ENCODE measurements at places on chromosomes 2 and 18. TPM values are rescaled to one million over a fixed set of nuclear protein-coding genes. Genes with fewer than 3 reads are reported as not detected.

DNA sequence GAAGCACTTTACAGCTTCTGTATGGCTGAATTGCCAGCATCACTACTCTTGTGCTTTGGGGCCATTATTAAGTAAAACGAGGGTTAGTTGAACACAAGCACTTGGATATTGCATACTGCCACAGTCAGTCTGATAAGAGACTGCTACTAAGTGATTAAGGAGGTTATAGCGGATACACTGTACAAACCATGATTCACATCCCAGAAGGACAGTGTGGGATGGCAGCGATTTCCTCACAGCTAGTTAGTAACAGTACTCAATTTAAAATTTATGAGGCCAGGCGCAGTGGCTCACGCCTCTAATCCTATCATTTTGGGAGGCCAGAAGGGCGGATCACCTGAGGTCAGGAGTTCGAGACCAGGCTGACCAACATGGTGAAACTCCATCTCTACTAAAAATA, 2.6 kb upstream of the BMPR2 start:
- DNase-seq: no peak

- DNase-seq: no peak
These were observed 115.2 kb downstream of the MBP start for GRCh38 chr18:77017355-77017754.

DNA sequence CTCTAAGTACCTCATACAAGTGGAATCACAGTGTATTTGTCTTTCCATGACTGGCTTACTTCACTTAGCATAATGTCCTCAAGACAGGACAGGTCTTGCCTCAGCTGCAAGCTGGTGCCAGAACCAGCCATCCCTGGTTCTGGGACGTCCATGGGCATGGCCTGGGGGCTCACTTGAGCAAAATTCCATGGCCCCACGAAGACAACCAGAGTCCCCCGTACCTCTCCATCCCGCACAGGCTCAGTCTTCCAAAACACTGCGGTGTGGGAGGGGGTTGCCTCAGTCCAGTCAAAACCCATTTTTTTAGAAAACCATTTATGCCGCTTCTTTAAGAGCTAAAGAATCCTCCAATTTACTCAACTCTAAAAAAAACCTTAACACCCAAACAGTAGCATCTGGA, 21.7 kb upstream of the CABLES1 start:
- no peak for DNase-seq

DNA sequence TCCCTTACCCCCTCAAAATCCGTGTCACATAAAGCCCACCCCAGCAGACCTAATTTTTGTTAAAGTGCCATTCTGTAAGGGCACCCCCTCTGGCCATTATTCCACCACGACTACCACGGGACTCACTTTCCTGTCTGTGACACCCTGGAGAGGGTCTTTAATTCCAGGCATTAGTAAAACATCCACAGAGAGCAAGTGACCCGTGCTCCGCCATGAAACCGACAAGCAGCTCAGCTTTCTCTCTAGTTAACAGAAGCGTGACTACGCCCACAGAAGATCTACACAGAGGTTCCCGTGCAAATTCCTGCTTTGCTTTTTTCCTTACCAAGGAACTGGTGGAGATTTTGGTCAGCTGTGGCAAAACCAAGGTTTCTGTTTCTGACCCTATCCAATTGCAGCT, 4.4 kb downstream of the SIGLEC15 start:
- no peak for DNase-seq

GRCh38 chr2:3398857-3399256, 19.4 kb downstream of the TRAPPC12 start:
- DNase-seq: no peak

The CD8A gene
- 0.81 TPM for total RNA-seq

The ADD2 gene
- 0.33 TPM for total RNA-seq

DNA sequence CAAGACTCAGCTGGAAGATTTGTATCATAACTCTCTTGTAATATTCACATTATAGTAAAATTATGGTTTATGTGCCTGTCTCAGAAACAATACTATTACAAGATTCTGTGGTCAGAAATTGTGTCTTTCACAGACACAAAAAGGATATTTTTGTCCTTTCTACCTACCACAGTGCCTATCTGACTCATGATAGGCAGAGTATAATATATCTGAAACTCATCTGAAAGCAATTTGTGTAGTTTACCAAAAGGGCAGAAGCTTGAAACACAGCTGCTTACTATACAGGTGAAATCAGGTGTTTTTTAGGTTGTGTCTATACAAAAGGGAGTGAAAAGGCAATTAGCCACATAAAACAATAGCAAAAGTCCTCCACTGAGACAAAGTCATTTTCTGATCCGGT, 10.9 kb downstream of the TMEM200C start:
- DNase-seq: no peak

DNA sequence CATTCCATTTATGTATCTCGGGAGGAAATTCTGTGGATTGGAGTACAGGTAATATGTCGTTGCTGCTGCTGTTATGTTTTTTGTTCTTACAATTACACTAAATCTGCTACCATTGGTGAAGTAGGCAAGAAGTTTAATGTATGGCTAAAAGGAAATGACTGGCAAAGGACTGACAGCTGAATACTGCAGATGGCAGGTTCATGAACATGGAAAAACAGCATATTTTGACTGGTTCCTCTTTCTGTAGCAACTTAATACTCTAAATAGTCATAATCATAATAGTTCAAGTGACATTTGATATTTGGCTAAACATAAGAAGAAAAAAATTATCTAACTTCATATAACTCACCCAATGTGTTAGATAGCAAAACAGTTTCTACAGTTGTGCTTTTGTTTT, 84.5 kb upstream of the PGAP1 start:
- no peak for DNase-seq

DNA sequence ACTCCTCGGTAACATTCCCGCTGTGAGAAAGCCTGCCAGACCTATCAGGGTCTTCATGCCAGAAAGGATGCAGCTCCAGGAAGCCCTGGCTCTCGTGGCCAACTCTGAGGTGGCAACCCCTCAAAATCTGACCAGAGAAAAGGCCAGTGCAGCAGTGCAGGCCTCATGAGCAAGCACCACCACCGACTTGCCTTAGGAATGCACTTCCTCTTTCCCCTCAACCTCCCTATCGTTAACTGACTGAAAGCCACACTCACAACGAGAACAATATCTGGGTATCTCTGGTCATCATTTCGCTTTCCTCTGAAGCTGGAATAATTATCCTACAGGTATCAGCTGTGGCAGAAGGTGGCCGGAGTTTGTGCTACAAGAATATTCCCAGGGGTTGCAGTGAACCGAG, 101.4 kb upstream of the POU3F3 start:
- no peak for DNase-seq

The NEU2 gene
- total RNA-seq: not detected

All from left lobe of liver (tissue), 2 donors.